ENCODE measurements at places on chromosomes 3 and 15.

- DNase-seq = no peak
Observed at GRCh38 chr3:188286087-188286513, 132.1 kb downstream of the LPP start.

- no peak for DNase-seq
Observed at GRCh38 chr15:41584636-41585126, 25.7 kb downstream of the TYRO3 start.

- DNase-seq = no peak
Observed at GRCh38 chr3:160479376-160479775, 29.8 kb upstream of the TRIM59 start.

DNA sequence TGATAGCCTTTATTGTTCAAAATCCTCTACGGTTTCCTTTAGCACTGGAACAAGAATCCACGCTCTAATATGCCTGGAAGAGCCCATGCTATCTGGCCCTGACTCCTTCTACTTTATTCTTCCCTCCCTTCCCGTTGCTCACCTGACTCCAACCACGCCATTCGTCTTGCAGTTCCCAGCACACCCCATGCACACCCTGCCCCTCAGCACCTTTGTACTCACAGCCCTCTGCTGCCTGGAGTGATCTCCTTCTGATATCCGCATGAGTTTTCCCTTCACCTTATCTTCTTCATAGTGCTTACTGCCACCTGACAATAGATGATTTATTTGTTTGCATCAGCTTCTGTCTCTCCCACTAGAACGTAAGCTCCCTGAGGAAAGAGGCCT is 16.6 kb upstream of the BCL2A1 start:
- no peak for DNase-seq

- DNase-seq = no peak
Observed at GRCh38 chr3:70989174-70989573, 594.4 kb downstream of the FOXP1 start.

DNA sequence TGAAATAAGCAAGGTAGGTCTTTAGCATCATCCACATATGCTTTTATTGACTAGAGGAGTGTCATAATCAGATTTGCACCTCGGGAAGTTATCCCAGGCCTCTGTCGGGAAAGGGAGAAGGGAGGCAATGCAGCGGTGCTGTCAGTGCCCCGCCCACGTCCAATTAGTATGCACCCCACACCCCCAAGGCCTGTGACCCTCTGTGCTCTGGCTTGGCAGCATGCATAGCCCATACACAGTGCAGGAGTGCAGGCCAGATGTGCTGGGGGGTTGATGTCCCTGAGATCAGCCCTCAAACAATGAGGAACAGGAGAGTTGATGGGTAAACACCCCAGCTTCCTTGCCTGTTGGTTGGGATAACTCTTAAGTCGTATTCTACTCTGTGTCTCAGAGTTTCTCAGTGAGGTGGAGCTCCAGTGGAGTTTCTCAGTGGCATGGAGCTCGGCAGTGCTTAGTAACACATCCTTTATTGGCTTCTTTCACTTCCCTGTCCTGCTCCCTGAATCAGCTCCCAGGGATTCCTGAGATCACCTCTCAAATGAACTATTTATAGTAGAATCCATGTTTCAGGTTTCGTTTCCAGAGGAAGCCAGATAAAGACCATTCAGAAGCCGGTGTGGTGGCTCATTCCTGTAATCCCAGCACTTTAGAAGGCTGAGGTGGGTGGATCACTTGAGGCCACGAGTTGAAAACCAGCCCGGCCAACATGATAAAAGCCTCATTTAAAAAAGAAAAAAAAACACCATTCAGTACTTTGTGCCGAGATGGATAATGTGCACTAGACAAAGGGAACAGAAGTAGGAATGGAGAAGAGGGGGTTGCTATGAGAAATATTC is 26.7 kb upstream of the NDUFB4 start:
- no peak for DNase-seq

DNA sequence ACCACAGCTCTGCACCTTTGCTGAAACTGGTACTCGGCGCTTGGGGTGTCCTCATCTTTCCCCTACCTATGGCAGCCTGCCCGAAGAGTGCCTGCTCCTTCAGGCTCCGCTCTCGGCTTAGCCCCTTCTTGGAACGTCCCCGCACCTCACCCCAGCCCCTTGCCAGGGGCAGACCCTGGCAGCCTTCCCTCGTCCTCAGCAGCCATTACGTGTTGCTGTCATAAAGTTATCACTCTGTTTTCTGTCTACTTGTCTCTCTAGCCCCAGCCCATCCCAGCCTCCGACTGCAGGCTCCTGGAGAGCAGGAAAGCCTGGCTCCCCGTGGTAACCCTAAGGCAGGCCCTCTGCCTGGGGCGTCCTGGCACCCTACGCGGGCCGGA is 5.1 kb upstream of the BAHD1 start:
- DNase-seq = no peak

GRCh38 chr3:160546727-160547126 is 18.6 kb downstream of the KPNA4 start:
- no peak for DNase-seq

GRCh38 chr15:88619796-88620195 is 1.3 kb upstream of the AEN start:
- no peak for DNase-seq

GRCh38 chr15:77580996-77581682 is 51.6 kb downstream of the LINGO1 start:
- DNase-seq = no peak

- peak; percentile 40 for DNase-seq
Observed at GRCh38 chr3:124768812-124769211, 38.6 kb downstream of the UMPS start.

- no peak for DNase-seq
Observed at GRCh38 chr3:108106031-108106430, 15.2 kb upstream of the CD47 start.

GRCh38 chr3:122298239-122298638 is 26.8 kb upstream of the CSTA start:
- no peak for DNase-seq

DNA sequence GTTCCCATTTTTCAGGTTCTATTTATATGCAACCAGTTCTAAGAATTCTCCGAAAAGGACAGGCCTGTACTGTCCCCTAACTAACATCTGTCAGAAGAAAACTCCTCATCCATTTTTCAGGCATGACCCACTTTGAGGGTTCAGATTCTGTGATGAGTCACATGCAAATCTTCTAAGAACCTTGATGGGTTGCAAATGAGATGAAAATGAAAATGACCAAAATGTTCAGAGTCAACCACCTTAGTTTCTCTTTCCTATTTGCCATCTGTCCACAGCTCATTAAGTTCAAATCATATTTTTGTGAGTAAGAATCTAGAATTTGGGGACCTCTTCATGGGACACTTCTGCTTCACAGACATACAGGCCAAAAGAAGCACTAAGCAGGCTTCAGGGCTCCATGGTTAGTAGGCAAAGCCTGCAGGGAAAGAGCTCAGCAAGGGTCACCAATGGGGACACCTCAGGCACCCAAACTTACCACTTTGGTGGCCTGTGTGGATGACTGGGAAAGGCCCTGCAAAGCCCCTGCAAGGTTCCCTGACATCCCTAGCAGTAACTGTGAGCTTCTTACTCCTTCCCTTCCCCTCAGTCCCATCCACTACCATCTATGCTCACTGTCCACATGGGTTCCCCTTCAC is 122.0 kb downstream of the WDR76 start:
- DNase-seq = no peak

GRCh38 chr3:31004025-31004678 is 109.7 kb upstream of the GADL1 start:
- DNase-seq = peak; percentile 9

- DNase-seq = peak; percentile 41
Observed at GRCh38 chr15:77944002-77944867, 133.3 kb downstream of the TBC1D2B start.

DNA sequence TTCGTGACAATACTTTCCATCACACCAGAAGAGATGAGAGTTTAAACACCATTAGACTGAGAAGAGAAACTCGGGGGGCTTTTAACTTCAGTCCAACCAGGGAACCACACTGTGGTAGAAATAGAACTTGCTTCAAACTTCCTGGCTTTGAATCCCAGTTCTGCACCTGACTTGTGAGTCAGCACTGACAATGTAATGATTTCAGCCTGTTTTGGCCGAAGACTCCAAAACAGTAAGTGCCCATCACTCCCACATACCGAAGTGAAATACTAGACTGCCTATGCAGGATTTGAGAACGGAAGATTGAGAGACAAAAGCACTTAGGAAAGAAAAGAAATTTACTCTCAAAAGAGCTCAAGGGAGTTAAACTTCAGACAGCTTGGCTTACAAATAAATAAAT is 27.0 kb downstream of the C2CD4B start:
- no peak for DNase-seq

DNA sequence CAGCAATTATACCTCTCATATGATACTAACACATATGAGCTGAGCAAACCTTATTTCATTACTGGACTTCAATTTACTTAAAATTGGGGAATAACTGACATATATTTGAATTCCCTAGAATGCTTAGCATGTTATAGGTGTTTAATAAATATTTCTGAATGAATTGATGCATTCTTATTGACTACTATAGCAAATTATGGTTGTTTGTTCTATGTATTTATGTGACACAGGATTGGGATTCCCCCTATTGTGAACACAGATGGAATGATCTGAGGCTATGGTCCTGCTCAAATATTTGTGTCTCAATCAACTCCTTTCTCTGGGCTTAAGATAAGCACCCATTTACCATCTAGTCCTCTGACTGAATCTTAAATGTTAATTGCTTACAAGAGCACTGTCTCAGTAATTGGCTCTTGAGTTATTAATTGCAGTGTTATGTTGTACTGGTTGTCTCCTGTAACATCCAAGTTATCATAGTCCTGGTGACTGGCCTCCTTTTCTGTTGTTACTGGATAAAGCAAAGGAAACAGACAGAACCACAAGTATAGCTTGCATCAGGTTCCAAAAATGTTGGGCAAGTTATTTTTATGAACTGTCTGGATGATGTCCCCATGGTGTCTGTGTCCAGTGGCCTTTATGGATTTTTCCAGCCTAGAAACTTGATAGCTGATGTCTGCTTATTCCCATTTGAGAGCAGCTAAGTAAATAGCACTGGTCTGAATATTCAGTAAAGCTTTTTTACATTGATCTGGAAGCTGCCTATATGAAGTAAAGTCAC is 2.3 kb upstream of the UACA start:
- DNase-seq = no peak

GRCh38 chr15:88803241-88803919 is at the start of gene ACAN:
TSS of gene ACAN (plus strand) at chr15:88803436. CDS start at chr15:88836207, 32,771 bp downstream.
- DNase-seq = peak; percentile 72

GRCh38 chr3:10419637-10420232 is 85.7 kb downstream of the ATP2B2 start:
- DNase-seq = no peak

DNA sequence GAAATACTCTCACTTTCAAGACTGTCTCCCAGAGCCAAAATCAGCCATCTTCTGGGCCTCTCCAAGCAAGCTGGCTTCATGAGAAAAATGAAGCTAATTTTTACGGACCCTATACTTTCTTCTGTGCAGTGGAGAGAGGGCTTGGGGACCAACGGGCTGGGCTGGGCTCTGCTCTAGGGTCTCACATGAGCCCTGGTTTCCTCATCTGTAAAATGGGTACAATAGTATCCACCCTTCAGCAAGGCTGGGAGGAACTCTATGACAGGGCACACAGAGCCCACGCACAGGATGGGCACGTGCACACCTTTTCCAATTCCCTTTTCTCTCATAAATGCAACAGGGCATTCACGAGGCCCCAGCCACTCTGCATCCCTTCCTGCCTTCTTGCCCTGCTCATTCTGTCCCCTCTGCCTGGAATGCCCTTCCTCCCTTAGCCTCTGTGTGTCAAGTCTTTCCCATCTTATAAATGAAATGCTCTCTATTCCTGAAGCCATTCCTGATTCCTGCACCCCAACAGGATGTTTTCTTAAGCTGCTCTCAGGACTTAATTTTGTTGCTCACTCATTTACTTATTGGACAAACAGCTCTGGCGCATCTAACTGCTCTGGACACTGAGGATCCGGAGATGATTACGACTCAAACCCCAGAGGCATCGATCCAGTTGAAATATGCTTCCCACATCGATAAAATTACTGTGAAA is 32.9 kb upstream of the SEC13 start:
- peak; percentile 49 for DNase-seq

DNA sequence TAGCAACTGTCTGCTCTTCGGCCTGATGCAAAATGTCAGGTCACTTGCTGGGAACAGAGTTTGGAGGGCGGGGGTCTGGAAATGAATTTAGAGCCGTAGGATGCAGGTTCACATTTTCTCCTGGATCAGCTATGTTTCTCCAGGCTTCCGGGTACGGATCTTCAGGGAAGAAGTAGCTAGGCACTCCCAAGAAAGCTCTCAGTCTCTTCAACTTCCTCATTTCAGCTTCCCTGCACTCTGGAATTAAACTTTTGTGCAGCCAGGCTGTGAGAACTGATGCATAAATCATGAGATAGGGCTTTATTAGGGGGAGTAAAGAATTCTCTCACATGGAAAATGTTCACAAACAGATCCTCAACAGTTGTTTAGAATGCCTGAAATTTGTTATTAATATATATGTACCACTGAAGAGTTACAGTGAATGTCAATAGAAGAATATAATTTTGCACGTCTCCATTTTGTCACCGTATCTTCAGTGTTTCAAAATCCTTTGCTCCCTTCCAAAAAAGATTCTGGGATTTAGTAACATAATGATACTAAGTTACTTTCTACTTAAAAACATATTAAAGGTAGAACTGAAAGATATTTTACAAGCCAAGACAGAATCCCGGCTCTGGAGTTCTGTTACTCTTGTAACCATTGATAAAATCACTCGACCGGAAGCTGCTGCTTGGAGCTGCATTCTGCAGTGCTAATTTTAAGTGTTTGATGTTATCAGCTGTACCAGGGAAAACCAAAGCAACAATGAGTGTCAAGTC is 178.5 kb upstream of the P2RY1 start:
- peak; percentile 16 for DNase-seq

DNA sequence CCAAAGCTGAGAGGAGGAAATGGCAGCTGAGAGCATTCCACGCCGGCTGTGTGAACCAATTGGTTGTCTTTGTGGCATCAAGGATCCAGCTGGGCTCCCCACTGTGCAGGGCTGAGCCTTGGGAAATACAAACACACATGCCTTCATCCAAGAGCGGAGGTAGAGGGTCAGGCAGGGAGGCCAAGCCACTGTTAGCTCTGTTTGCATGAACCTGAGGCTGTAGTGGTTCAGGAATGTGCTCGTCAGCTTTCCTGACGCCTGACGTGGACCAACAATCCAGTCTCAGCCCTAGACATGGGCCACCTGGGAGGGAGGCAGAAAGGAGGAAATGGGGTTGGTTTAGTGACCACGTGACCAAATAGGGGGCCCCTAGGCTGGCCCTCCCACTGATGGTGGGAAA is 276.9 kb downstream of the TLE3 start:
- DNase-seq = no peak

- no peak for DNase-seq
Observed at GRCh38 chr15:101013201-101013550, 94.0 kb downstream of the LRRK1 start.

GRCh38 chr3:31879365-31879764 is 101.7 kb downstream of the OSBPL10 start:
- no peak for DNase-seq
